ENCODE measurements at places on chromosomes 4 and X. TPM values are rescaled to one million over a fixed set of nuclear protein-coding genes. Genes with fewer than 3 reads are reported as not detected.

The UGT2B15 gene
- not detected for total RNA-seq

The FRG2 gene
- not detected for total RNA-seq

The SHISA3 gene
- 0.47 TPM for total RNA-seq

The TMEM35A gene
- 0.23 TPM for total RNA-seq

The CXCL8 gene
- total RNA-seq: 12.3 TPM

The MAMLD1 gene
- total RNA-seq: 0.43 TPM

The CT83 gene
- not detected for total RNA-seq

The SSX4B gene
- not detected for total RNA-seq

The ASB12 gene
- not detected for total RNA-seq

The UCP1 gene
- not detected for total RNA-seq

The CSAG3 gene
- total RNA-seq: not detected

The CLIC2 gene
- total RNA-seq: 0.10 TPM

The BANK1 gene
- total RNA-seq: 1.1 TPM

The REELD1 gene
- not detected for total RNA-seq

The IDS gene
- 11.6 TPM for total RNA-seq

The NEUROG2 gene
- not detected for total RNA-seq

The CT45A10 gene
- not detected for total RNA-seq

The CFP gene
- not detected for total RNA-seq

The RRH gene
- not detected for total RNA-seq

The TBX22 gene
- not detected for total RNA-seq

The SPANXC gene
- not detected for total RNA-seq

The RHOXF2 gene
- not detected for total RNA-seq

The NLRP2B gene
- total RNA-seq: not detected

The RADX gene
- 10.1 TPM for total RNA-seq

The TSPYL2 gene
- total RNA-seq: 8.2 TPM

The PCDH18 gene
- 22.1 TPM for total RNA-seq

The XAGE1A gene
- not detected for total RNA-seq

The TMEM271 gene
- not detected for total RNA-seq

The HDX gene
- total RNA-seq: 0.86 TPM

The GAGE12F gene
- total RNA-seq: not detected

The ENAM gene
- not detected for total RNA-seq

The GYG2 gene
- total RNA-seq: 4.0 TPM

The PLP1 gene
- not detected for total RNA-seq

The CCDC110 gene
- total RNA-seq: not detected

The NAA10 gene
- total RNA-seq: 325 TPM

The KCNIP4 gene
- total RNA-seq: not detected

The ARHGAP4 gene
- total RNA-seq: 2.4 TPM

The SRPX gene
- total RNA-seq: 6.2 TPM

All from MG63 (cell line).